ENCODE measurements at places on chromosomes 11 and 22.

GRCh38 chr22:37240240-37240940 lies 3.7 kb downstream of the RAC2 start:
- no peak for ATAC-seq

DNA sequence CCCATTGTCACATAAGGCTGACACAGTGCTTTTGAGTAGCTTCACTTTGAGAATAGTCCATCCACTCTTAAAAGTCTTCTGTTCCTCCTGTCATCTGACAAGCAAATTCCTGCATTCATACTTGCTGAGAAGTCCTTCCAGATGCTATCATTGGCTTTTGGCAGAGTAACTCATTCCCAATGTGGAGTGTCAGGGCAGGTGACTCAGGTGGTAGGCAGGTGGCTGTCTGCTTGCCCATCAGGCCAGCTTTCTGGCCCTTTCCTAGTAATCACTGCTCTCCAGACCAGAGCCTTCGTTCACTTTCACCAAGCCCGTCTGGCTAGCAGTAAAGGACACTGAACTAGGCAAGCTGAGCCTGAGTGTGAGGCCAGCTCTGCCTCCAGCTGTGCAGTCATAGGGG lies 162.5 kb upstream of the CCDC90B start:
- ATAC-seq: no peak

GRCh38 chr11:15829312-15829711 lies 527.0 kb downstream of the SOX6 start:
- no peak for ATAC-seq

- peak; percentile 89 for ATAC-seq
Observed at GRCh38 chr11:15208378-15209222, 93.9 kb downstream of the INSC start.

DNA sequence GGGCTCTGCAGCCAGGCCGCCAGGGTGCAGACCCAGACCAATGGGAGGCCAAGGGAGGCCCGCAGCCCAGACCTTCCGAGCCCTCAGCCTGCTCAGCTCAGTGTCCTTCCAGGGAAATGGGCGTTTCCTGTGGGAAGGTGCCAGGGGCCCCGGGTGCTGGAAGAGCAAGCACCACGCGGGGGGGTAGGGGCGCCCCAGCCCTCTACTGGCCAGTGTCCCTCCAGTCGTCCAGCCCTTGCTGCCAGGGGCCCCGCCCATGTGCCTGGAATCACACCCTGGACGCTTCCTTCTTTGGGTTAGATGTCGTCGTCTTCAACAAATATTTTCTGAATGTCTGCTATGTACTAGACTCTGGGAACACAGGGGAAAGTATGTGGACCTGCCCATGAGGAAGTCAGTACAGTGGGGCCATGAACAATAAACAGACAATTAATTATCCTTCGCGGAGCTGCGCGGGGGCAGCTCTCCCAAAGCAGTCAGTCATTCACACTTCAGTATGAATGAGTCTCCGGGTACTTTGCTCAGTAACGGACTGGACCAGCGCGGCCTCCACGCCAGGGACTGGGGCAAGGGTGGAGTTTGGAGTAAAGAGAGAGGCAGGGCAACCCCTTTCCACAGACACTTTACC lies 60.2 kb downstream of the CDKN1C start:
- peak; percentile 33 for ATAC-seq

Data from SK-N-SH treated with all-trans-retinoic acid at 6 μM for 48 hours (cell line).